ENCODE measurements at places on chromosomes 1 and 21. TPM values are rescaled to one million over a fixed set of nuclear protein-coding genes. Genes with fewer than 3 reads are reported as not detected.
A peak's percentile ranks its signal among the peaks of the same experiment; 100 is the strongest.

WNT9A gene
- 1.5 TPM for total RNA-seq

F5 gene
- total RNA-seq = 0.09 TPM

ATP1A2 gene
- total RNA-seq = 3.0 TPM

DNA sequence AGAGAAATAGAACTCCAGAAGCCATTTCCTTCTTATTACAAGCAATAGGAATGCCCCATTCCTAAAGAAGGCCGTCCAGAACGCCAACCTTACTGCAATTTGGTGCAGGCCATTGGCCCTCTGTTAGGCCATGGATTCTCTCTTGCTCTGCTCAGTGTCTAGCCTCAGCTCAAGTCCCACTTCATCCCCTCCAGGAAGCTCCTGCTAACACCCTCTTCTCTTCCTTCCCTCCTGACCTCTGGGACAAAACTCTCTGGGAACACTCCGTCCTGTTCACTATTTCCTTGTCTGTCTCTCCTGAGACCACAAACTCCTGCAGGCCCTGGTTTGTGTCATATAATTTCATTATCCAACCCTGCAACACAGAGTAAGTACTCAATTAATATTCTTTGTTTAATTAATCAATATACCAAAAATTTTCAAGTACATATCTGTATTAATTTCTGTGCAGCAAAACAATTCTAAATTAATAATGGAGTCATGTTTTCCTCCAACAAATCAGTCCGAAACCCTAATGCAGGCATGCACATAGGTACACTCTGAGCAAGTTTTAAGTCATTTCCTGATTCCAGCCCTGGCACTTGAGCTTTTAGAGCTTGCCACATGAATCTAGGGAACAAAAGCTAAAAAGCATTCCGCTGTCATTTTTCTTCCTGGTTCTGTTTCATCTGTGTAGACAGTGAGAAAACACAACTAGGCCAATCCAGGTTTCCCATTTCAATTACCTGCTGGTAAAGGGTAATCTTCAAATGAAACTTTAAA lies 245.3 kb downstream of the SETD4 start:
- H3K36me3 ChIP-seq = no peaks in the 10 kb centered on the region
- H3K27ac ChIP-seq = no peak overlapping the region
- H3K4me3 ChIP-seq = no peak overlapping the region
- no peak for DNase-seq
- no peaks in the 10 kb centered on the region for H3K4me1 ChIP-seq

DNA sequence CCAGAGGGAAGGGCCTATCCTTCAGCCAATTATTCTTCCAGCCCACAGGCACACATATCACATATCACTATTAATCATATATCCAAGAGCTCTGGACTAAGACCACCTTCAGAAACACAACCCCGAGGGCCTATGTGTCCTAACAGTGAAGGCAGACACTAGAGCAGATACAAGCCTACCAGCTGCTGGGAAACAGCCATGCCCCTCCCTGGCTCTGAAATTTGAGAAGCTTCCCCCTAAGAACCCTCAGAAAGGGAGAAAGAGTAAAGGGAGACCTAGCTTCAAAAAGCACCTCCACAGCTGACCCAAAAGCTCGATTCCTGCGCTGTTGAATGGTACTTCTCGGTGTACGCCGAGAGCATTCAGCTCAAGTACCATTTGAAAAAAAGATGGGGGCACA lies 17.4 kb downstream of the CNN3 start:
- peaks cover 5% of the 10 kb centered on the region for H3K4me1 ChIP-seq
- peaks cover 59% of the 10 kb centered on the region for H3K36me3 ChIP-seq
- no peak overlapping the region for H3K27ac ChIP-seq
- no peak overlapping the region for H3K4me3 ChIP-seq
- DNase-seq = peak; percentile 58

Data from endodermal cell (in vitro differentiated cells).